Cerebellum (tissue), 4 donors: ENCODE measurements at places on chromosomes 12 and 14. TPM values are rescaled to one million over a fixed set of nuclear protein-coding genes. Genes with fewer than 3 reads are reported as not detected.

DNA sequence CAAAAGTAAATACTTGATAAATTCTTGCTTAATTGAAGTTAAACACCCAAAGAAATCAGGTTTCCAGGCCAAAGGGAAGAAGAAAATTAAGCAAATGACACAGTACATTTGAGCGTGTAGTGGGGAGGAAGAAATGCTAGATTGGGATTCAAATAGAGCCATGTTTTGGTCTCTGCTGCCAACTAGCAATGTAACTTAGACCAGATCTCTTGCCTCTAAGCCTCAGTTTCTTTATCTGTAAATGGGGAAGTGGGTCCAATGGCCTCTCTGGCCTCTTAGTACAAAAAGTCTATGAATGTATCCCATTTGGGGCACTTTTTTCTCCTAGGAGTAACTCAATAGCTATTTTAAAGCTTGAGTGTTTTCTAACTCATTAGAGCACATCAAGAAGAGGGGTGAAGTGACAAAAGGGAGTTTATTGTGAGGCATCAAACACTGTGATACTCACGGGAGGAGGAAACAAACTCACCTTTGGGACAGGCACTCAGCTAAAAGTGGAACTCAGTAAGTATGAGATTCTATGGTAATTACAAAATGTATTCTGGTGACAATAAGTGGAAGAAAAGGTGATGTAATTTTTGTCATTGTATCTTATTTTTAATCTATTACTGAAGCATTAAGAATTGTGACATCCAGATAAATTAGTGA lies 55.8 kb downstream of the DAD1 start:
- DNase-seq, result no peak

GRCh38 chr12:52578469-52578868 lies 4.8 kb upstream of the KRT74 start:
- no peak for DNase-seq

DNA sequence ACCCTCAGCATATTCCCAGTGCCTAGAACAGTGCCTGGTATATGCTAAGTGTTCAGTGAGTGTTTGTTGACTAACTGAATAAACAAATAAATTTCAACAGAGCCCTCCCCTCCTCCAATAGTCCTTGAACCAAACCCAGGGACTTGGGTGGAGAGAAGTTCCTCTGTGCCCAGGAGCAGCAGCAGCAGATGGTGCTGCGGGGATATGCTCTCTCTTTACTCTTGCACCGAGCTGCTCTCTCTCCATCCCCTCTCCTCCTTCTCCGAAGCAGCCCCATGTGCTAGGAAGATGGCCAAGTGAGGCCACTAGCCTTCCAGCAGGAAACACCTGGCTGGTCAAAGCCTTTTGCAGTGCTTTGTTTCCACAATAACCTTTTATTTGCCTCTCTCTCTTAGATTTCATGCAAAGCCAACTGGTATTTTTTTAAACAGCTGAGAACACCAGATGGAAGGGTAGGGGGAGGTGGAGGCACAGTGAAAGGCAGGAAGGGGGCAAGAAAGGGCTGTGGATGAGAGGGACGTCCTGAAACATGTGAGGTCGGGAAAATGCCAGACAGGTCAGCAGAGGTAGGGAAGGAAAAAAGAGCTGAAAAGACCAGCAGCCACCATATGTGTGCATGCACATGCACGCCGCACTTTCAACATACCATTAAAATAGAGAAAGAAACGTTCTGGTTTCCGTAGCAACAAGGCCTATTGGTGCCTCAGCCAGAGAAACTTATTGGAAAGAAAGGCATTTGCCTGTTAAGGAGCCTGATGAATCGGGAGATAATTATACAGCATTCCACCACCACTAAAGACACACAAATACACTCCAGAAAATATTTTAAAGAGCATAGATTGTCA lies 78.9 kb downstream of the EMP1 start:
- DNase-seq, result no peak

DNA sequence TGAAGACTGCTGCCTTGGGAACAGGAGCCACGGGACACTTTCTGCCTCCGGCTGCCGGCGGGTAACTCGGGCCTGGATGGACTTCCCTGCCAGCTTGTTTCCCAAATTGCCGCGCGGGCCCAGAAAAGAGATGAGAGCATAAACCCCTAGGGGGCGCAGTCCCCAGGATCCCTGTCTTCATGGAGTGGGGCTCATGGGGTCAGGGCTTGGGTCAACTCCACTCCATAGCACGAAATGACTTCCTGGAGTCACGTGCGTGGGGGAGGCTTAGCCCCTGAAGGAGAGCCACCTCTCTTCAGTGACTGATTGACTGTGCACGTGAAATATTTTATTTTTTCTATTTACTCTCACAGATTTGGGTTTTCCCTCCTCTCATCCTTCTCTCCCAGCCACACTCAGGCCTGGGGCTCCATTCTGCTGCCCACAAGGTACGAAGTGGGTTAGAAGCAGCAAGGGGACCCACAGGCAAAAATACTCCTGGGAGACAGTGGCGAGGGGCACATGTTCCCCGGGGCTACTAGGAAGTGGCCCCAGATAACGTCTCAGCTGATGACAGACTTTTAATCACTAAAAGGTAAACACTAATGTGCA lies 10.0 kb downstream of the PGF start:
- DNase-seq, result no peak

GRCh38 chr14:106844608-106845285 lies 1318.4 kb downstream of the TMEM121 start:
- DNase-seq, result no peak

Gene SIX6
- not detected for total RNA-seq

Gene FAM181A
- total RNA-seq, result 2.4 TPM

Gene KRT74
- not detected for total RNA-seq

Gene CCT2
- 184 TPM for total RNA-seq

Gene GPR84
- 0.36 TPM for total RNA-seq

Gene MGP
- 20.6 TPM for total RNA-seq

Gene CYP46A1
- total RNA-seq, result 6.1 TPM

Gene NTS
- total RNA-seq, result 1.2 TPM
